ENCODE measurements at places on chromosomes 5 and 9.

GRCh38 chr5:74092766-74093165 lies 466.8 kb downstream of the ARHGEF28 start:
- DNase-seq = no peak
- H3K4me1 ChIP-seq = no peaks in the 10 kb centered on the region
- no peak overlapping the region for H3K27ac ChIP-seq
- no peak overlapping the region for H3K4me3 ChIP-seq

GRCh38 chr9:131668439-131669268 lies 71.2 kb downstream of the RAPGEF1 start:
- no peaks in the 10 kb centered on the region for H3K27me3 ChIP-seq
- peaks cover 26% of the 10 kb centered on the region for H3K4me1 ChIP-seq
- H3K4me3 ChIP-seq = no peak overlapping the region
- H3K27ac ChIP-seq = peak overlapping the region; percentile 62
- peak; percentile 63 for DNase-seq

DNA sequence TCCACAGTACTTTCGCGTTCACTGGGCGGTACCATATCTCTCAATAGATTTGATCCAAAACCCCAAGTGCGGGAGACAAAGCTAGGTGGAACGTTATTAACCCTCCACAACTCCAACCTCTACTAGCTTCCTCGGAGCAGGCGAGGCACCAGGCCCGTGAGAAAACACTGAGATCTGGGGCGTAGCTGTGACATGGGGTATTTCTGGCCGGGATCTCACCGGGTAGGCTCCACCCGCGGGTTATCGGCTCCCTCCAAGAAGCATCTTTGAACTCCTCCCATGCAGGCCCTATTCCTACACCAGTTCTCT lies 350 bp upstream of the SLC25A46 start:
- H3K4me3 ChIP-seq = peak overlapping the region; percentile 94
- H3K36me3 ChIP-seq = no peaks in the 10 kb centered on the region

- H3K36me3 ChIP-seq = peaks cover 4% of the 10 kb centered on the region
- no peaks in the 10 kb centered on the region for H3K4me1 ChIP-seq
Measured at GRCh38 chr9:125586172-125586511, 120.9 kb downstream of the MAPKAP1 start.

GRCh38 chr5:62314213-62314830 lies 8.3 kb downstream of the KIF2A start:
- no peak for DNase-seq
- no peaks in the 10 kb centered on the region for H3K4me1 ChIP-seq
- peaks cover 17% of the 10 kb centered on the region for H3K36me3 ChIP-seq
- H3K27ac ChIP-seq = no peak overlapping the region
- H3K27me3 ChIP-seq = no peaks in the 10 kb centered on the region

GRCh38 chr9:84701801-84702200 lies 32.3 kb downstream of the NTRK2 start:
- no peaks in the 10 kb centered on the region for H3K27me3 ChIP-seq
- no peak for DNase-seq
- no peaks in the 10 kb centered on the region for H3K36me3 ChIP-seq
- H3K4me3 ChIP-seq = no peak overlapping the region
- no peak overlapping the region for H3K27ac ChIP-seq

GRCh38 chr9:25917731-25918362 lies 239.6 kb upstream of the TUSC1 start:
- H3K27ac ChIP-seq = no peak overlapping the region
- no peak for DNase-seq
- no peaks in the 10 kb centered on the region for H3K36me3 ChIP-seq
- H3K27me3 ChIP-seq = no peaks in the 10 kb centered on the region
- no peak overlapping the region for H3K4me3 ChIP-seq

GRCh38 chr9:70529377-70529776 lies 114.9 kb upstream of the KLF9 start:
- H3K4me1 ChIP-seq = no peaks in the 10 kb centered on the region
- H3K4me3 ChIP-seq = no peak overlapping the region
- no peaks in the 10 kb centered on the region for H3K36me3 ChIP-seq
- DNase-seq = no peak
- no peaks in the 10 kb centered on the region for H3K27me3 ChIP-seq

GRCh38 chr5:133340002-133340755 lies 272.2 kb downstream of the FSTL4 start:
- no peaks in the 10 kb centered on the region for H3K27me3 ChIP-seq
- H3K4me3 ChIP-seq = no peak overlapping the region
- H3K36me3 ChIP-seq = no peaks in the 10 kb centered on the region
- DNase-seq = no peak
- no peak overlapping the region for H3K27ac ChIP-seq

DNA sequence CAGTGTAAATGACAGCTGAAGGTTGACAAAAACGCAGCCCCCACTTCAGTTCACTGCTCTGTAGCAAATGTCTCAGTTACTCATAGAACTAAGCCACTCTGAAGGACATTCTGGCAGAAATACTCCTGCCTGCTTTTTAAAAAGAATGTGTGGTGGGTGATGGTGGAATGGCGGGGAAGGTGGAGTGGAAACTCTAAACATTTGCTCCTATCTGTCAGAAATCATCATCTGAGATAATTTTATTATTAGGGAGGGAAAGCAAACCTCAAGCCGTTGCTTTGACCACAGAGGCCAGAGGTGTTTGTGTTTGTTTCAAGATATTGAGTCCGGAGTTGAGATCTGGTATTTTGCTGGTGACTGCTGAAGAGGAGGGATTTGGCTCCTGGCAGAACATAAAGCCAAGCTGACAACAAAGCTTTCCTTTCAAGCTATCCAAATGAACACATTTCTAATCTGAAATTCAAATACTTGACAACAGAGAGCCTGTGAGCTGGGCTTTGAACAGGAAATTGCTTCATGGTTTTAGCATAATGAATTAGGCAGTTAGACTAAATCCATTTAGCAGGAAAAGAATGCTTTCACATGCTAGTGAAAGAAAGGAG lies 362.7 kb downstream of the CSNK1G3 start:
- peaks cover 9% of the 10 kb centered on the region for H3K4me1 ChIP-seq
- peak overlapping the region; percentile 74 for H3K4me3 ChIP-seq
- H3K27me3 ChIP-seq = no peaks in the 10 kb centered on the region

DNA sequence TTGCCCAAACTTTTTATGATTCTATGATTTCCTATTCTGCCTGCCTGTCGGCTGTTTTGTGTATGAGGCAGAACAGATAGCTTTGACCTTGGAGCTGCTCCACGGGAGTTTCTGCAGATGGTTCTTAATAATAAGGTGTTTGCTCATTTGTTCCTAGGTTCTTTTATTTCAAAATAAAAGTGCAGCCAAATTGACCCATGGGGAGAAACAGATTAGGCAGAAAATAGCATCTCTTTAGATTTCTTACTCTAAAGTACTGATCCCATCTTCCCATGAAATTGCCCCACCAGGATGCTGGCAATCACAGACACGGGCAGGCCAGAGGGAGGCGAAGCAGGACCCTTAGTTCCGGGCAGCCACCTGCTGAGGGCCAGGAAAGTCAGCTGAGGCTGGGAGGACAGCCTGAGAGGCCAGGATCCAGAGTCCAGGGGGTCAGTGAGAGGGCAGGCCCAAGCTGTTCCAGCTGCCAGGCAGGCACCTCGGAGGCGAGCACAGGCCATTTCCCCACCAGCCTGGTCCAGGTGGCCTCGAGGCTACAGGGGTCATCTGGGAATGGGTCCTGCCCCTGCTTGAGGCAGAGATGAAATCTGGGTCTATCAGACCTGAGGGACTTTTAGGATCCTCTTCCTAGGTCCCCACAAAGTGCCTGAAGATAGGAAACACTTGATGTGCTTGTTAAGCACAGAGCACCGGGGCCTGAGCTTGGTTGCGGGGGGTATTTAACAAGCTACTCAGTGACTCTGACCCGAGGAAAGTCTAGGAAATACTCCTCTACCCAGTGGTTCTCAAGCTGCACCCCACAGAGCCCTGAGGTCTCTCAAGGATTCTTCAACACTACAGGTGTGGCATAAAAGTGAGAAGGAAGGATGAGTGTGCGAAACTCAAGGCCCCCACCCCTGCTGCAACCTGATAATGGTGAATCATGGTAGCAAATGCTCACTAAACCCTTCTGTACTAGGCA lies 145.4 kb downstream of the CMYA5 start:
- H3K27me3 ChIP-seq = no peaks in the 10 kb centered on the region
- DNase-seq = peak; percentile 23
- no peaks in the 10 kb centered on the region for H3K4me1 ChIP-seq
- no peak overlapping the region for H3K4me3 ChIP-seq

- no peak overlapping the region for H3K4me3 ChIP-seq
- no peak for DNase-seq
- no peak overlapping the region for H3K27ac ChIP-seq
Measured at GRCh38 chr5:125106881-125107280, 360.4 kb upstream of the ZNF608 start.

Data from endodermal cell (in vitro differentiated cells).